NCI-H1105 treated with DMSO at 0.1 percent for 48 hours (cell line): ENCODE measurements at places on chromosomes 4 and X.
A peak's percentile ranks its signal among the peaks of the same experiment; 100 is the strongest.

DNA sequence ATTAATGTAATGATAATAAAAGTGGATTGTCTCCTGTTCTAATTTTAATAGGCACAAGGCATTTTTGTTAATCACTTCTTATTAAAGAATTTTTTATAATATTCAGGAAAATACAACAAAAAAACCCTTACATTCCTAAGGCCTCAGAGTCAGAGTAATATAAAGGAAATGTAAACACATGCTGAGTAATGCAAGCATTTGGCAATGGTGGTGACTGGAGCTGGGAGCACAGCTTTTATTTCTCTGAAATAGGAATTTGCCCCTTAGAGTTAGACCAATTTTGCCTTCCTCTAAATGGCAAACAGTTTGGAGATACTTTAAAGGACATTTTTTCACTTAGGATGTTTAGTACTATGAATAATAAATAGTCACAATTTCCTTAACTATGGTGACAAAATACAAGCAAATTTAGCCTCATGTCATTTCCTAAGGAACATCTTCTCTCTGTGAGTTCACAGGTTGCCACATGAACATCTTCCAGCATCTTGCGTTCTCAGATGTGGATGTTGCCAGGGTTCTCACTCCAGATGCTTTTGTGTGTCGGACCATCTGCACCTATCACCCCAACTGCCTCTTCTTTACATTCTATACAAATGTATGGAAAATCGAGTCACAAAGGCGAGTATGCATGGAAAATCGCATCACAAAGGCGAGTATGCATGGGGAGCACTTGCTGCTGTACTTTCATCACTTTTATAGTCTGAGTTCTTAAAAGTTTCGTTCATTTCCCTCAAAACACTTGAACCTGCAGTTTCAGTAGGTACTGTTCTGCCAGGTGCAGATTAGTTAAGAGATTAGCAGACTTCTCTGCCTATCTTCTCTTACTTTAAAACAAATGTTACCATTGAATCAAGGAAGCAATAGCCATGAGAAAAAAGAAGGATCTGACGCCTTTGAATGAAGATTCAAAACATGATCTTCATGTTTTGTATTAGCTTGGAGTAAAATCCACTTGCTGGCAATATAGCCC, 15.9 kb upstream of the F11 start:
- no peak for DNase-seq

DNA sequence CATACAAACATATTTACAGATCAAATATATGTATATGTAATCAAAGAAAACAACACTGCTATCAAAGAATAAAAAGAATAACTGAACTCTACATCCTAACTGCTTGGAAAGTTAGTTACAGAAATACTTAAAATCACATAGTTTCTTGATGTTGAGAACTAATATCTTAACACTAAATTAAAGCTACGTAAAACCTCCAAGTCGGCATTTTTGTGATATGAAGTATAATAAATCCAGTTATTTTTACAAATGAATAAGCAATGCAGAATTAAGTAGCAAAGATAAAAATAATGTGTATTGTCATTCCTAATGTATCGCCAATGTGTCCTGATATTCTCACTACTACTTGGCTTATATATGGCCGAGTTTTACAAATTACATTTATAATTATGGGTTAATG, 68.4 kb downstream of the JADE1 start:
- DNase-seq = no peak

DNA sequence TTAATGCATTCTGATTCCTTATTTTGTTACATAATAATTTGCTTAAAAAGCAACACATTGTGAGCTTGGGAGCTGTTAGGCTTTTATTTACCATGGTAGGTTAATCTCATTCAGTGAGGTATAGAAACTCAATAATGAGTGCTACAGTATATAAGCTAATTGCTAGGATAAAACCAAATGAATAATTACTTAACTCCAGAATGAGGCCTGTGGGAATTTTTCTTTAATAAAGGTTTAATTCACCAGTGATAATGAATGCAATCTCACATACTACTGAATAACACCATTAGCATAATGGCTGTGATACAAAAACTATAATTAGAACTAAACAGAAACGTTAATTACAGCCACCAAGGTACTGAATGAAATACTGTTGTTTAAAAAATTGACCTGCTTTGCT, 326.3 kb downstream of the IQCM start:
- DNase-seq = no peak

- DNase-seq = no peak
These were observed 16.9 kb upstream of the PDLIM3 start for GRCh38 chr4:185552254-185552653.

- DNase-seq = no peak
These were observed 389 bp upstream of the CCSER1 start for GRCh38 chr4:90126805-90127204.

DNA sequence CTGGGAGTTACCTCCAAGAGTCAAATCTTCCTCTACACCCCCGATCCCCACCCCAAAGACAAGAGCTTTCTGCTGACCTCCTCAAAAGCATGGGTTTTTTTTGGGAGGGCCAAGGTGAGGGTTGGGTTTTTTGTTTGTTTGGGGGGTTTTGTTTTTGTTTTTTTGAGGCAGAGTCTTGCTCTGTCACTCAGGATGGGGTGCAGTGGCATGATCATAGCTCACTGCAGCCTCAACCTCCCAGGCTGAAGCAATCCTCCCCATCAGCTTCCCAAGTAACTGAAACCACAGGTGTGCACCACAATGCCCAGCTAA, 18.7 kb upstream of the WFS1 start:
- DNase-seq = no peak

GRCh38 chr4:82948647-82949204, 48.2 kb downstream of the THAP9 start:
- DNase-seq = no peak

DNA sequence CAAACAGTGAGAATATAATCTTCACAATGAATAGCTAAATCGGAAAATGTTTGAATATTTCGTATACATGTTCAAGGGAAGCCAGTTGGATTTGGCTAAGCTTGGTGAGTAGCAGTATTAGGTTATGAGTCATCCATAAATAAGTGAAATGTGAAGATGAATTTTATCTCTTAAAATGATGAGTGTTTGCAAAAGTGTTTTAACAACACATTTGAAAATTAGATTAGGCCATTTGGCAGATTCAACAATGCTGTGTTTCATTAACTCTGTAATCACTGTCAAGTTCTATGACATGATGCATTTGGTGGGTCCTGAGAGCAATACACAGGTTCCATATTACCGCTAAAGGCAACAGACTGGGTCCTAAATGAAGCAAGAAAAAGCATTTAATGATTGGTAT, 301.9 kb upstream of the PRPS2 start:
- no peak for DNase-seq

GRCh38 chr4:140242357-140243277, 88.6 kb upstream of the MAML3 start:
- no peak for DNase-seq

DNA sequence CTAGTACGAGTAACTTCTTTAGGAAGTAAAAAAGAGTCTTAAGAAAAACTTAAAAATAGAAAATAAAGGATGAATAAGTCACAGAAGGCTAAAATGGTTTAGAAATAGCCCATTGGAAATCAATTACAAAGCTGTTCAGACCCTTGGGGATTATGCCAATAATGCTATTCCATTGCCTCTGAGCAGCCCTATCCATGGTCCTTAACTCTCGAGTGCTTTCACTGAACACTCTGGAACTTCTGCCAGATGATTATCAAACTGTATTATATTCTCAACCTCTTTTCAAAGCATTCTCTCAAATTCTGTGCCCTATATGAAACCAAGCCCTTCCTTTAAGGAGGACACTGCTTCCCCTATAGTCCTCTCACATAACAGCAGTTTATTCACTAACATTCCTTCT, 17.0 kb downstream of the SLC9B1 start:
- DNase-seq = no peak

DNA sequence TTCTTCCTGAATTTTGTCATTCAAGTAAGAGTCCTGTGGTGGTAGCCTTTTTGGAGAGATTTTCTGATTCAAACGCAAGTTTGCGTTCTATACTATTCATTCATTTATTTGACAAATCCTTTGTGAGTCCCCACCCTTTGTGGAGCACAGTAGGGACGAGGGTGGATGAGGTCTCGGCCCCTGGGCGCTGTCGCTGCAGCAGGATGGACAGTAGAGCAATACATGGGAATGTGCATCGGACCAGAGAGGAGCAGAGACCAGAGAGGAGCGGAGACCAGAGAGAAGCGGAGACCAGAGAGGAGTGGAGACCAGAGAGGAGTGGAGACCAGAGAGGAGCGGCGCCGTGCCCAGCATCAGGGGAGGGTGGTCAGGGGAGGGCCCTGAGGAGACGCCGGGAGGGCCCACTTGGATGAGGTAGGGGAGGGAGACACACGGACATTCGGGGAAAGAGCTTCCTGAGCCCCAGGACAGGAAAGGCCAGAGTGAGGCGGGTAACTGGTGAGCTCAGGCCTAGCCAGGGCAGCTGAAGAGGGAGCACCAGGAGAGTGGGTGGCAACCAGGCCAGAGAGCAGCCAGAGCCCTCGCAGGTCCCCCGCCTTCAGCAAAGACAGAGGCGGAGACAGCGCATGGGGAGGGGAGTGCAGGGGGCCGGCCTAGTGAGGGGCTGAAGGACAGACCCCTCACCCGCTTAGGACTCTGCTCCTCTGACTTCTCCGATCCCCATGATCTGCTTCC, 67.3 kb downstream of the NAT8L start:
- DNase-seq = no peak

GRCh38 chr4:106796876-106797275, 239.2 kb downstream of the DKK2 start:
- DNase-seq = no peak

- no peak for DNase-seq
These were observed 279.0 kb upstream of the GK2 start for GRCh38 chr4:79687006-79687405.

DNA sequence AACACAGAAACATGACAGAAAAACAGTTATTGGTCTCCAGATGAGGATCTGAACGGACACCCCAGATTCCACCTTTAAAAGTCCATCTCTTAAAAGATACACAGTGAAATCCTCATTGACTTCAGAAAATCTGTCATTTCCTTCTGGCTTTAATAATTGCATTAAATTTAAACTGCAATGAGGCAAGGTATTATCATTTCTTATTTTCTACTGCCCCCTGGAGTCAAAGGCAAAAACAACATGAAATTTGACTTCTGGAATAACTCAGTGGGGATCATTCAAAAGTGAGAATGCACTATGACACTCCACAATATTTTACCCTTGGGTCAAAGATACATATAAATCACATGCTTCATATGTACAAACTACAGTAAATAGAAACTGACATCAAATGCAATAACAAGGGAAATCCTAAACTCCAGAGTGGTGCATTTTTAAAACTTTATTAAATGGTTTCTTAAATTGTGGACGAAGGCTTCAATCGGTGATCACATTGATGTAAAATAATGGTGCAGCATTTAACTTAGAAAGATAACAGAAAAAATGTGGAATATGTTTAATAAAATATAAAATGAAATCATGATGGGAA, 56.4 kb upstream of the SPANXN1 start:
- DNase-seq = peak; percentile 17

- DNase-seq = no peak
These were observed 204.4 kb downstream of the ZNF330 start for GRCh38 chr4:141425124-141425523.

GRCh38 chrX:138691186-138691585, 20.3 kb downstream of the FGF13 start:
- no peak for DNase-seq

DNA sequence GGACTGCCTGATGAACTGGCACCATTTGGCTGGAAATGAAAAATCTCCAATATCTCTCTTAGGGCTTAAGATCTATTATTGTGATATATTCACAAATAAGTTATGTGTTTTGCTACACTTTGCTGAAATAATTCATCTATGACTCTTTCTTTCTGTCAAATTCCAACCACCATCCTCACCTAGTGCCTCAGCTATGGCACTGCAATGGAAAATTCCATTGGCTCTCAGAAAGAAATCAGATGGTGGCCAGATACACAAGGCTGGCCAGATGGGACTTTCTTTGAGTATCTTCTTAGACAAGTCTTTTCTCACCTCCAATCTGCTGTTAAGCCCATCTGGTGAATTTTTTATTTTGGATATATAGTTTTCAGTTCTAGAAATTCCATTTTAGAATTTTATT, 28.0 kb downstream of the NAT8L start:
- DNase-seq = no peak
